DMS153 (cell line): ENCODE measurements at places on chromosomes 4 and X.

- no peak for DNase-seq
These were observed 13.7 kb upstream of the RASGEF1B start for GRCh38 chr4:81485310-81485980.

GRCh38 chr4:159823743-159824142, 720.9 kb downstream of the RAPGEF2 start:
- DNase-seq = no peak

GRCh38 chrX:133985164-133985966, at the start of gene GPC3:
Gene GPC3 (minus strand): TSS chrX:133985594.
- DNase-seq = peak; percentile 50

- DNase-seq = no peak
These were observed 24.5 kb upstream of the TSR2 start for GRCh38 chrX:54415534-54416350.

GRCh38 chr4:93788712-93789111, 39.8 kb upstream of the ATOH1 start:
- no peak for DNase-seq

- DNase-seq = no peak
These were observed 112.9 kb downstream of the IRF2 start for GRCh38 chr4:184361443-184361842.

GRCh38 chrX:110425222-110426154, 66.8 kb downstream of the RTL9 start:
- DNase-seq = no peak

DNA sequence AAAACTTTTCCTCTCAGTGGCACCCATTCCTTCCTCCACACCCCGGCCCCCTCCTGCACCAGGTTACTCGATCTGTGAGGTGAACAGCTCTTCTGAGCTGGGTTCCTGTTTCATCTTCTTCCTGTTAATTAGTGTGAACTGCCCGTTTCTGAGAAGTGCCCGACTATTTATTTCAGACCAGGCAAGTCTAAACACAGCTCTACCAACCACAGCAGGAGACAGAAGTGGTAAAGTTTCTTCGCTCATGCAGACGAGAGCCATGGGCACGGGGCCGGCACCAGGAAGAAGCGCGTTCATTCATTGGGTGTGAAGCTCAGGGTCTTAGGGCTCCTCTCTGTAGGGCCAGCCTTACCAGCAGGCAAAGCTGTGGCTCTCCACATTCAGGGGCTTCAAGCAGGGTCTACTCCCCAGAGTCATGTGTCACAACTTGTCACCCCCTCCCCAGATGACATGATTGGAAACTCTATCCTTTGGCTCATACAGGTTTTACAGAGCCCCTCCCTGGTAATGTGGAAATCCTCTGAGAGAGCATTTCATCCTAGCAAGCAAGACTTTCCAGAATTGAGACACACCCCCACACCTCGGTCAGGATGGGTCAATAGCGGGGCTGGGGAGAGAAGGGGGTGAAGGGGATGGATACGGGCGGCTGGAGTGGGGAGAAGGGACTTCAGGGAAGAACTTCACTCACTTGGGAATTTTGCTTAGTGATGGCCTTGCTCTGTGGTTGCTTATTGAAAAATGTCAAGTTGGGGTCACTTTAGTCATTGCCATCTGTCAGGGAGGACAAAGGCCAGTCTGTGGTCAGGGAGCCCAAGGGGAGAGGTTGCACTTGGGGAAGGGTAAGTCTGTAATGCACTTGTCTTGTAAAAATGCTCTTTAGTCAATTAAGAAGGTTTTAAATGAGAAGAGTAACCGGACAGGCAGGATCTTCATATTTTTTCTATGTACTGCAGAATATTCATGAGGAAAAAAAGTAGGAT, 121.6 kb upstream of the TRIM2 start:
- peak; percentile 17 for DNase-seq
